IgD-negative memory B cell (primary cell): ENCODE measurements at places on chromosomes 3 and 15. TPM values are rescaled to one million over a fixed set of nuclear protein-coding genes. Genes with fewer than 3 reads are reported as not detected.

The SHC4 gene
- polyA plus RNA-seq = not detected

The RHCG gene
- polyA plus RNA-seq = not detected

The P2RY1 gene
- 0.04 TPM for polyA plus RNA-seq

The CATSPER2 gene
- 3.2 TPM for polyA plus RNA-seq

The ERICH6 gene
- polyA plus RNA-seq = 0.41 TPM

The EFHB gene
- polyA plus RNA-seq = 1.0 TPM

The ADAMTS9 gene
- polyA plus RNA-seq = not detected

The ATP13A3 gene
- 4.2 TPM for polyA plus RNA-seq

The IREB2 gene
- polyA plus RNA-seq = 12.7 TPM

The C15orf62 gene
- 0.09 TPM for polyA plus RNA-seq

The MDFIC2 gene
- not detected for polyA plus RNA-seq

The EFCAB12 gene
- polyA plus RNA-seq = 0.71 TPM

The CDHR4 gene
- not detected for polyA plus RNA-seq

The SLC25A26 gene
- 42.7 TPM for polyA plus RNA-seq

The UQCRC1 gene
- 147 TPM for polyA plus RNA-seq

The MRAS gene
- not detected for polyA plus RNA-seq

The GHSR gene
- polyA plus RNA-seq = not detected

The CSTA gene
- polyA plus RNA-seq = not detected

The IGSF10 gene
- polyA plus RNA-seq = not detected

The GOLGA8G gene
- not detected for polyA plus RNA-seq

The GBE1 gene
- 8.7 TPM for polyA plus RNA-seq

The ZDHHC19 gene
- polyA plus RNA-seq = 5.4 TPM

The COL6A5 gene
- polyA plus RNA-seq = not detected

The IL17RB gene
- polyA plus RNA-seq = 0.48 TPM

The FBXO40 gene
- polyA plus RNA-seq = 0.18 TPM

The CXCR6 gene
- 0.69 TPM for polyA plus RNA-seq

The CYP8B1 gene
- polyA plus RNA-seq = not detected

The DPPA2 gene
- not detected for polyA plus RNA-seq

The TM4SF1 gene
- polyA plus RNA-seq = not detected

The PARP15 gene
- polyA plus RNA-seq = 16.6 TPM

The PTH1R gene
- polyA plus RNA-seq = not detected

The DUOXA2 gene
- not detected for polyA plus RNA-seq

The GOLGA6L4 gene
- not detected for polyA plus RNA-seq

The SOX2 gene
- polyA plus RNA-seq = not detected

The TMEM45A gene
- polyA plus RNA-seq = 0.14 TPM

The SAMD7 gene
- not detected for polyA plus RNA-seq

The CHRFAM7A gene
- polyA plus RNA-seq = not detected

The IL12A gene
- polyA plus RNA-seq = 3.5 TPM

The SAXO2 gene
- polyA plus RNA-seq = 4.2 TPM

The FETUB gene
- polyA plus RNA-seq = not detected

The SFMBT1 gene
- polyA plus RNA-seq = 17.8 TPM

The GREM1 gene
- not detected for polyA plus RNA-seq

The TGM5 gene
- not detected for polyA plus RNA-seq

The TMEM108 gene
- not detected for polyA plus RNA-seq

The NMNAT3 gene
- 0.89 TPM for polyA plus RNA-seq
